Activated T-cell treated with anti-CD3 and anti-CD28 coated beads, Interleukin-2, amount 50 U/mL, for 4 hours (primary cell): ENCODE measurements at places on chromosomes 2 and 18.

GRCh38 chr2:174634130-174635014 lies 36.8 kb upstream of the WIPF1 start:
- DNase-seq, result peak; percentile 29

GRCh38 chr2:207599636-207600035 lies 25.6 kb downstream of the METTL21A start:
- no peak for DNase-seq

DNA sequence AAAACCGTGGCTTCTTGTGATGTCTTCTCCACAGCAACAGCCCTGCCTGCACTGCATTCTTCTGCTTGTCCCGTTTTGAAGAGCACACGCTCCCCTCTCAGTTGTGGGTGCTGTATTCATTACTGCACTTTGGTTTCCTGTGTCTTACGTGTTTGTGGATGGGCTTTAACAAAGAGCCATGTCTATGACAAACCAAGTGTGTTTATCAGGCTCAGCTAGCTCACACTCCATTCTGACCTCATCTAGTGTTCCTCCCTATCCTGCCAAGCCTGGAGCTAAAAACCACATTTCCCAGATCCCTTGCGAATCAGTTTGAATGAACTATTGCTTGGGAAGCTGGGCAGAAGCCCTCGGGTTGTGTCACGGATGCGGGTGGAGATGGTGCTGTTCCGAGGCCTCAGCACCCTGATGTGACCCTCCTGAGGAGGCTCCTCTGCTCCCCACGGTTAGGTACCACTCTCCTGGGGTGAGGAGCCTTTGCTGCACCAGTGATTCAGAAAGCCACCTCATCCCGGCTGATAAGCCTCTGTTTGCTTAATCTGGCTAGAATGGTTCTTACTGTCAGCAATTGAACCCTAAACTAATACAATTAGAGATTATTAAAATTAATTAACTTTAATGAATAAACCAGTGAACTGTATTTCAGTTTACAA lies 116.5 kb downstream of the GALR1 start:
- no peak for DNase-seq

- no peak for DNase-seq
Observed at GRCh38 chr2:2839782-2840531, 508.9 kb upstream of the MYT1L start.

DNA sequence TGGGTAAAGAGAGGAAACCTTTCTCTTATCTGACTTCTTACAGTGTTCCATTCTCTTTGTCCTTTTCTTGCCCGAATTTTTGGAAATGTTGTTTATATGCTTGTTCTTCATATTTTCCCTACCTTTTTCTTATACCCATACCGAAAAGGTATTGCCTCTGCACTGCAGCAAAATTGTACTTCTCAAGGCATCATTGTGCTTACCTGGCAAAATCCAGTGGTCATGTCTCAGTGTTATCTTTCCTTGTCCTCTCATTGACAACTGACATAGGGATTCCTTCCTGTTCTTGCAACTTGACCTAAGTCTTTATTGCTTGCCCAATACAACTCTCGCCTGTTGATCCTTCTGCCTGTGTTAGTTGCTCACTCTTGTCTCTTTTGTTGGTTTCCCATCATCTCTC lies 842.2 kb downstream of the CNTNAP5 start:
- no peak for DNase-seq

GRCh38 chr2:63555931-63556330 lies 32.3 kb downstream of the WDPCP start:
- DNase-seq, result no peak

- no peak for DNase-seq
Observed at GRCh38 chr2:189684811-189685210, 10.3 kb downstream of the ANKAR start.
